ENCODE measurements at places on chromosomes 6 and 20. TPM values are rescaled to one million over a fixed set of nuclear protein-coding genes. Genes with fewer than 3 reads are reported as not detected.

DNA sequence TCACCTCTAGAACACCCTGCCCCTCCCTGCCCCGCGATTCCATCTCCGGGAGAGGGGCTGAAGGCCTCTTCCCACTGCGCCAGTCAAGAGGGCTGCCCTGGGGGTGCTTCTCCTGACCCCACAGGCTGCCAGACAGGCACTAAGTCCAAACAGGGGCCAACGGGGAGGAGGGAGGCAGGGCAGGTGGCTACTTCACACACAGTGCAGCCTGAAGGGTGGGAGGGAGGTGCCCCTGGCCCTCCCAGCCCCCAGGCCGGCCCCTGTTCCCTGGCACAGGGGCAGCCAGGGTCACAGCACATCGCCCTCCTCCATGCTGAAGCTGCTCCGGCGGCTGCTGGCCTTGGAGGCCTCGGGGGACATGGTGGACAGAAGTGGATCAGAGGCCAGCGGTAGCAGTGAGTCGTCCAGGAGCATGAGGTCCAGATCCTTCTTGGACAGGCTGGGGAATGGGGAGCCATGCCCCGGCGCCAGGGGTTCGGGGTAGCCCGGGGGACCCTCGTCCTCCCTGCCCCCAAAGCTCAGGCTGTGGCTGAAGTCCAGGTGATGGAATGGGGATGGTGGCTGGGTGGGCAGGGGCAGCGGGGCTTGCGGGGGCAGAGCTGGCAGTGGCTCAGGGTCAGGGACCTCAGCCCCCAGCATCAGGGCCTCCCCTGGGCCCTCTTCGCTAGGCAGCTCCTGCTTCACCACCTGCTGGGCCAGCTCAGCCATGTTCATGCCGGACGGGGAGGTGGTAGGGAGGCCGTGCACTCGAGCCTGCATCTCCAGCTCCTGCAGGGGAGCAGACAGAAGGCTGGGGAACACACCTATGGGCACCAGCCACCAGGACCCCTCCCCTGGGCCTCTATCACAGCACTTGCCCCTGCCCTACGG lies 46.3 kb downstream of the MDFI start:
- H3K36me3 ChIP-seq = peaks cover under 1% of the 10 kb centered on the region
- no peaks in the 10 kb centered on the region for H3K27me3 ChIP-seq
- H3K4me1 ChIP-seq = peaks cover 9% of the 10 kb centered on the region
- peak overlapping the region; percentile 47 for H3K27ac ChIP-seq
- H3K4me3 ChIP-seq = no peak overlapping the region
- no peak for DNase-seq

GRCh38 chr6:73579389-73579788 lies 58.6 kb upstream of the EEF1A1 start:
- H3K4me1 ChIP-seq = peaks cover 12% of the 10 kb centered on the region
- no peaks in the 10 kb centered on the region for H3K27me3 ChIP-seq
- peaks cover 2% of the 10 kb centered on the region for H3K36me3 ChIP-seq
- no peak overlapping the region for H3K4me3 ChIP-seq
- DNase-seq = no peak

DNA sequence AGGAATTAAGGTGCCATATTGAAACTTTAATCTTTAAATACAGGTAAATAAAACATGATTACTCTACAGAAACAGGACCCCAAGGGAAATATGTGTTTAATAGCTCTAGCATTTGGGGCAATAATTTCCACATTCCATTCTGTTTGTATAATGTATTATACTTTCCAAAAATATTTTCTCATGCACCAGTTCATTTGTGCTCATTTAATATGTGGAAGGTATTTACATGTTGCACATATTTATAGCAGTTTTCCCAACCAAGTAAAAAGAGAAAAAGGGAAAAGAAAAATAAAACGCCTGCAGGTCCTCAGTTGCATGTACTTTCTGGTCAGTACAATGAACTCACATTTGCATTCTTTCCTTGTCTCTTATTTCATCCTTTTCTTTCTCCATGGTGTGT lies 129.5 kb upstream of the SULF2 start:
- peaks cover 28% of the 10 kb centered on the region for H3K27me3 ChIP-seq
- no peak overlapping the region for H3K4me3 ChIP-seq
- no peak overlapping the region for H3K27ac ChIP-seq
- DNase-seq = no peak
- peaks cover 2% of the 10 kb centered on the region for H3K36me3 ChIP-seq
- H3K4me1 ChIP-seq = peaks cover 2% of the 10 kb centered on the region

GRCh38 chr6:168158213-168158979 lies 79.4 kb upstream of the FRMD1 start:
- no peak overlapping the region for H3K27ac ChIP-seq
- H3K36me3 ChIP-seq = no peaks in the 10 kb centered on the region
- H3K27me3 ChIP-seq = peaks cover 67% of the 10 kb centered on the region
- H3K4me1 ChIP-seq = no peaks in the 10 kb centered on the region
- no peak overlapping the region for H3K4me3 ChIP-seq
- DNase-seq = no peak

- no peak overlapping the region for H3K4me3 ChIP-seq
- H3K27me3 ChIP-seq = no peaks in the 10 kb centered on the region
- H3K27ac ChIP-seq = no peak overlapping the region
Measured at GRCh38 chr6:81450180-81450579, 302.3 kb downstream of the TENT5A start.

- no peaks in the 10 kb centered on the region for H3K4me1 ChIP-seq
- peaks cover 4% of the 10 kb centered on the region for H3K27me3 ChIP-seq
- H3K36me3 ChIP-seq = no peaks in the 10 kb centered on the region
Measured at GRCh38 chr6:75986935-75987334, 85.5 kb downstream of the IMPG1 start.

The ZBP1 gene
- 38.6 TPM for total RNA-seq
